ENCODE measurements at places on chromosomes 16 and 17. TPM values are rescaled to one million over a fixed set of nuclear protein-coding genes. Genes with fewer than 3 reads are reported as not detected.
A peak's percentile ranks its signal among the peaks of the same experiment; 100 is the strongest.

DNA sequence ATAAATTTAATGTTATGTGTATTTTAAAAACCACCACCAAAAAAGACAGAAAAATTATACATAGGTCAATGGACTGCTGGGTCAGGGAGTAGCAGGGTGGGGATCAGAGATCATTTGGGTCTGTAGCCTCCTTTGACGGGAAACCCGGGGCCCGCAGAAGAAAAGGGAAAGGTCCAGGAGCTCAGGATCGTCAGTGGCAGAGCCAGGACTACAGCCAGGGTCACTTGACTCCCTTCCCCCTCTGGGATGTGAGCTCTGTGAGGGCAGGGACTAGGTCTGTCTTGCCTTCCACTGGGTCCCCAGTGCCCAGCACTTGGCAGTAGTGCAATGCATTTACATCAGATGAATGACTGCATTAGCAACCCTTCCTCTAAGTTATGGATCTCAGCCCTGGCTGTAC, 62.1 kb downstream of the TOM1L2 start:
- no peaks in the 10 kb centered on the region for H3K36me3 ChIP-seq
- H3K4me3 ChIP-seq = no peak overlapping the region
- no peak overlapping the region for H3K27ac ChIP-seq
- H3K27me3 ChIP-seq = no peaks in the 10 kb centered on the region

The EFNB3 gene
- total RNA-seq = 0.50 TPM

The PNPO gene
- total RNA-seq = 102 TPM

GRCh38 chr16:88005181-88005581, 53.9 kb downstream of the BANP start:
- peaks cover 36% of the 10 kb centered on the region for H3K36me3 ChIP-seq
- H3K4me3 ChIP-seq = no peak overlapping the region
- DNase-seq = no peak
- no peak overlapping the region for H3K27ac ChIP-seq

DNA sequence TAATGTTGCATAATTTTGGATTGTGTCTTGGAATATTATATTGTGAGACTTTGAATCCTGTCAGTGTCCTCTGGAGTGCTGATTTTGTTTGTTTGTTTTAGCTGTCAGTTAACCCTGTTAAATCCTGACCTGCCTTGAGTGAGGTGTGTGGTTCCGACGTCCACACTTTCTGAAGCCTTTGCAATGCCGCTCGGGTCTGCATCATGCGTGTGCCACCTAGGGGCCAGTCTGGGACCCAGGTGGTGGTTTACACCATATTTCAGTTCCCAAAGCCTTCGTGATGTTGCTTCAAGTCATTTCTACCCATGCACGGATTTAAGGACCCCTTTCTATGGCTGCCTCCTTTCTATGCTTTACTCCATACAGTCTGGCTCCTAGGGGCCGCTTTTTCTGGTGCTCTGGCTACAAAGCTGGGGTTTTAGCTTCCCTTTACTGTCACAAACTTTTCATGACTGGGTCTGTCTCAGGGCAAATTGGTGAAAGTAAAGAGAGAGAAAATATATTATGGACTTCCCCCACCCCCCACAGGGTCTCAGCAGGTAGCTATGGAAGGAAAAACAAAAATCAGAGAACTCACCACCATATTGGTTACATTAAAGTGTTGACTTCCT, 11.4 kb upstream of the OR4D1 start:
- no peaks in the 10 kb centered on the region for H3K36me3 ChIP-seq
- no peak for DNase-seq
- H3K27ac ChIP-seq = no peak overlapping the region
- H3K4me1 ChIP-seq = no peaks in the 10 kb centered on the region

GRCh38 chr17:56096026-56096810, 57.1 kb upstream of the ANKFN1 start:
- H3K27ac ChIP-seq = no peak overlapping the region
- H3K27me3 ChIP-seq = no peaks in the 10 kb centered on the region
- H3K36me3 ChIP-seq = no peaks in the 10 kb centered on the region
- no peak for DNase-seq
- no peak overlapping the region for H3K4me3 ChIP-seq

- DNase-seq = peak; percentile 59
- H3K27me3 ChIP-seq = no peaks in the 10 kb centered on the region
- peak overlapping the region; percentile 97 for H3K27ac ChIP-seq
- peaks cover 14% of the 10 kb centered on the region for H3K4me1 ChIP-seq
- H3K36me3 ChIP-seq = no peaks in the 10 kb centered on the region
These were observed 477 bp downstream of the CENPV start for GRCh38 chr17:16352667-16353316.

GRCh38 chr17:48530208-48530886, 464 bp downstream of the HOXB1 start:
- H3K4me3 ChIP-seq = no peak overlapping the region
- H3K27me3 ChIP-seq = no peaks in the 10 kb centered on the region
- no peak overlapping the region for H3K27ac ChIP-seq
- H3K4me1 ChIP-seq = no peaks in the 10 kb centered on the region

GRCh38 chr16:27149986-27150385, 53.3 kb upstream of the KDM8 start:
- no peak for DNase-seq
- no peak overlapping the region for H3K27ac ChIP-seq
- no peaks in the 10 kb centered on the region for H3K36me3 ChIP-seq
- H3K4me3 ChIP-seq = no peak overlapping the region
- H3K4me1 ChIP-seq = peaks cover 6% of the 10 kb centered on the region
- H3K27me3 ChIP-seq = no peaks in the 10 kb centered on the region

Data from liver (tissue), 10 donors.